Activated T-cell treated with anti-CD3 and anti-CD28 coated beads, Interleukin-2, amount 50 U/mL, for 1 hour (primary cell): ENCODE measurements at places on chromosomes 11 and 22.

DNA sequence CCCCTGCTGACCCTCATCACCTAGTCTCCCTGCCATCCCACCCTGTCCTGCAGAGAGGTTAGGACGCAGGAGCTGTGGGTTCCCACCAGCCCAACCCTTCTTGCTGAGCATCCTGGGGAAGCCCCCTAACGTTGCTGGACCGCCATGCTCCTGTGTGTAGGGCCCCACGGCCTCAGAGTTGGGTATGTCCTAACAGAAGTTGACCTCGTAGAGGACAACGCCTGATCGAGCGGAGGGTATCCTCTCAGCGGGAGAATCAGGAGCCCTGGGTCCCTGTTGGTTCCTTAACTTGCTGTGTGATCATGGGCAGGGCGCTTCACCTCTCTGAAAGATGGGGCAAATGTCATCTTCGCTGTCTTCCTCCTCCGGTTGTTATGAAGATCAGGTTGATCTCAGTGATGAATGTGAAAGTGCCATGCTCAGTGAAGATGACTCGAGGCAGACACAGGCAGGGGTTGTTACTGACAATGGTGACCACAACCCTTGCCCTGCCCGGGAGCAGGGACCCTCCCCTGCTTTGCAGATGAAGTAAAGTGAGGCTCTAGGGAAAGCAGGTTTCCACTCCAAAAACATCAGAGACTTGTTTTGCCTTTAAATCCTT is 19.3 kb upstream of the CD5 start:
- DNase-seq: peak; percentile 49

GRCh38 chr22:47124451-47124881 is 362.0 kb downstream of the TBC1D22A start:
- DNase-seq: no peak

DNA sequence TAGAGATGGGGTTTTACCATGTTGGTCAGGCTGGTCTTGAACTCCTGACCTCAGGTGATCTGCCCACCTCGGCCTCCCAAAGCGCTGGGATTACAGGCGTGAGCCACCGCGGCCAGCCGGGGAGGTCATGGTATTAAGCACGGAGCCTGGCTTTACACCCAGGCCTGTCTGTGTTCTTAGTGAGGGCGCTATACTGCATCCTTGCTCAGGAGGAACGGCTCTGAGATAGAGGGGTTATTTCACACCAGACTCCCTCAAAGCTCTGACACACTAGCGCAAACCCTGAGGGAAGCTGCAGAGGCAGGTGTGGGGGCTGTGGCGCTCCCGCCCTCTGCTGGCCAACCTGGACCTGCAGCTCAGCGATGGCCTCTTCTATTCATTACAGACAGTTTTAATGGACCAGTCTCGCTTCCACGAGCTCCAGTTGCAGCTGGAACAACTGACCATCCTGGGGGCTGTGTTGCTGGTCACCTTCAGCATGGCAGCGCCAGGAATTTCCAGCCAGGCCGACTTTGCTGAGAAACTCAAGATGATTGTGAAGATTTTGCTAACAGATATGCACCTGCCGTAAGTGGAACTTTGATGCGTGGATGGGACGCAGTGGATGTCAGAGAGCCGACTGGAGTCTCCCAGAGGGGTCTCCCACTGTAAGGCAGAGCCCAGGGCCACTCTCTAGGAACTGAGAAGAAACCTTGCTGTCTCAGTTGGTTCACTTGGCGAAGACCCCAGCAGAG is 26.2 kb downstream of the TCP11L1 start:
- peak; percentile 79 for DNase-seq

DNA sequence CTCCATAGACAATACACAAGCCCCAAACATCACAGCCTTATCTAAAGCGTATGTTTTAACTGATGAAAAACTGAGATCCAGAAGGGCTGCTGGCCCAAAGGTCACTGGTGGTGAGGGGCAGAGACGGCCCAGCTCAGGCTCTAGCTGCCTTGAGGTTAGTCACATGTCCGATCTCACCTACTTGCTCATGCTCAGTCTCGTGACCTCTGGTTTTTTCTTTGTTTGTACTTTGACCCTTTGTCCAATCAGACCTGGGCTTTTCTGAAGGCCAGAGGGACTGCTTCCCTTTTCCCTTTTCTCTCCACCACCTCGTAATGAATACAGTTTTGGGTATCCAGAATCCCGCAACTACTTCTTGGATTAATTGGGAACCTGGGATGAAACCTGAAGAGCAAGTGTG is 28.6 kb downstream of the MMP20 start:
- no peak for DNase-seq

GRCh38 chr11:116376547-116376946 is 396.2 kb downstream of the BUD13 start:
- no peak for DNase-seq

- no peak for DNase-seq
Observed at GRCh38 chr11:33719587-33719986, 16.6 kb downstream of the CD59 start.

- peak; percentile 12 for DNase-seq
Observed at GRCh38 chr22:47210112-47210657, 447.7 kb downstream of the TBC1D22A start.

- DNase-seq: no peak
Observed at GRCh38 chr11:66851239-66851596, 5.6 kb upstream of the LRFN4 start.

- DNase-seq: peak; percentile 8
Observed at GRCh38 chr11:77204754-77205466, 76.9 kb downstream of the MYO7A start.

DNA sequence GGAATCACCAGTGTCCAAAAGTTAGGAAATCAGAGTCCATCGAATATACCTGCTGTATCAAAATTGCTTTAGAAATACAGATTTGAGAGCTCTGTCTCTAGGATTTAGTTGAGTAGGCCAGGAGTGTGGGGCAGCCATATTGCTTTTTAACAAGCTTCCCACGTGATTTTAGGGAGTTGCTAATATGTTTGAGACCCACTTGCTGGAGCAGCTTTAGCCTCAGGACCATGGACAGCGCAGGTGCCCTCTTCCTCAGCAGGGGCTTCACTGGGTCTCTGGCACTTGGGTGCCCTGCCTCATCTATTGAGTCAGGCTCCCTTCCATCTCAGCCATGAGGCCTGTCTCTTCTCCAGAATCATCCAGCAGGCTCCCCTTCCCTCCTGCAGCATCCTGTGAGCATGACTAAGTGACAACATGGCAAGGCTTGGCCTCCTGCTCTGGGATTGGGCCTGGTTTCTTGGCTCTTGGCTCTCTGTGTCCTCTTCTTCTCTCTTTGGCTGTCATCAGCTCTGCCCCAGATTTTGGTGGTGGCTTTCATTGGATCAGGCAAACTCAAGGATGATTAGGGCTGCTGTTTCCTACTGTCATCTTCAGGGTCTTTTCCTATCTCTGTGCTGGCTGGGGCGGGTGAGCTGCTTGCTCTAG is 70.0 kb downstream of the SGSM1 start:
- DNase-seq: no peak

DNA sequence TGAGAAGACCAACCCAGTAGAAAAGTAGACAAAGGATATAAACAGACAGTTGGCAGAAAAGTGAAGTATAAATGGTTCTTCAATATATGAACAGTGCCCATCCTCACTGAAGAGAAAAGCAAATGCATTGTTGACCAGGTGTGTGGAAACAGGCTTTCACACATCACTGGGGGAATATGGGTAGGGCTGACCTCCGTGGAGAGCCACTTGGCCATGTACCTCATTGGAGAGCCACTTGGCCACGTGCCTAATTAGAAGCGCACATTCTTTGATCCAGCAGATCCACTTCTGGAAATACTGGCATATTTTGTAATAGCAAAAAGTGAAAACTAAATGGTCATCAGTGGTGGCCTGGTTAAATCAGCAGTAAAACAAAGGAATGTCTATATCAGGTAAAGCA is 43.2 kb downstream of the PPP6R3 start:
- DNase-seq: no peak

DNA sequence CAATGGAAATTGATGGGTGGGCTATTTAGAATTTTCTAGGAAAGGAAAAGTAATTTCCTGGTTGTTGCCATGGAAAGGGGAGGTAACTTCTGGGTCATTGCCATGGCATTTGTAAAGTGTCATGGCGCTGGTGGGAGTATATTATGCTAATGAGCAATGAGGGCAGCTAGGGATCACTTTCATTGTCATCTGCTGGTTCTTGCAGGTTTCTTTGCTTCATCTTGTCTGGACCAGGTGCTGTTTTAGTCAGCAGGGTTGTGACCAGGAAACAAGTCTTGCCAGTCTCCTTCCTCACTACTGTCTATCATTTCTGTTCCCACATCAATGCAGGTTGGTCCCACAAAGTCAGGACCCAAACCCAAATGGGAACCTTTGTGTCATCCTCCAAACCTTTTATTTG is 237.6 kb upstream of the C11orf87 start:
- DNase-seq: no peak

- DNase-seq: no peak
Observed at GRCh38 chr11:37905707-37906417, 1307.8 kb upstream of the RAG2 start.

GRCh38 chr22:33952776-33953175 is 32.5 kb upstream of the LARGE1 start:
- DNase-seq: no peak

- DNase-seq: no peak
Observed at GRCh38 chr11:121309688-121310087, 17.1 kb downstream of the SC5D start.

- no peak for DNase-seq
Observed at GRCh38 chr22:37163575-37164504, 14.1 kb upstream of the IL2RB start.

- DNase-seq: no peak
Observed at GRCh38 chr11:118006153-118006534, 19.9 kb downstream of the IL10RA start.

DNA sequence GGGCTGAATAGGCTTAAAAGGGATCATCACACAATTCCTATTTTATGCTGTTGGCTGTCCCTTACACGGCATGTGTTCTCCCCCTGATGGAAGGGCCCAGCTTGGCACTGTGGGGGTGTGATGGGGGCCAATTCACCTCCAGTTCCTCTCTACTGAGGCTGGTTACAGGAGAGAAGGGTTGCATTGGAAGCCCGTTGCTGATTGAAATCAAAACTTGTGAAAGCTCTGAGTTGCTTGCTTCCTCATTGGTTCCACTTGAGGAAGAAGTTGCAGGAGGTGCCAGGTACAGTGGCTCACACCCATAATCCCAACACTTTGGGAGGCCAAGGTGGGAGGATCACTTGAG is 13.3 kb upstream of the PRG2 start:
- DNase-seq: no peak

GRCh38 chr11:130615561-130615960 is 167.1 kb downstream of the ADAMTS15 start:
- no peak for DNase-seq

DNA sequence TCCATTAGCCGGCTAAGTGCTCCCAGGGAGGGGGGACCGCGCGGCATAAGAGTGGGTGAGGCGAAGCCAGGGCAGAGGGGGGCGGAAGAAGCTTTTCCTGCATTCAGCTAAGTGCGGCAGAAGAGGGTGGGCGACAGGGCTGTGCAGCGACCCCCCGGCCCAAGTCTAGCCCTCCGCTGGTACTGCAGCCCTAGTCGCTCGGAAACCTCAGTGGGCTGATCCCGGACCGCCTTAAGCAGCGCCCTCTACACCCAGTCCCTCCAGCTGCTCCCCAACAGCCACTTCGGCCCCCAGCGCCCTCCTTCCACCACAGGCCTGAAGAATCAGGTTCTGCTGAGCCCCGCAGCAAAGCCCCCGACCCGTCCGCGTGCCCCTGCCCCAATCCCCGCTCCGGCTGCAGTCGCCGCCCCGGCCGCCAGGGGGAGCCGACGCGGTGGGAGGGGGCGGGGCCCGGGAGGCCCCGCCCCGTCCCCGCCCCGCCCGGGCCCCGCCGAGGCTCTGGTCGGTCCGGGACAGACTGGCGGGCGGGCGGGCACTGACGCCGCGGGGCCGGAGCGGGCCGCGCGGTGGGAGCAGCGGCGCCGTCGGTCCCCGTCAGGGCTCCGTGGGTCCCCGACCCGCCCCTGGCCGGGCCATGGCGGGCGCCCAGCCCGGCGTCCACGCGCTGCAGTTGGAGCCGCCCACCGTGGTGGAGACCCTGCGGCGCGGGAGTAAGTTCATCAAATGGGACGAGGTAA is at the start of gene PLCB3:
Gene PLCB3, plus strand, starts transcription at position 515 of the 737 bp plus-strand sequence. Its CDS starts 120 bp downstream, at position 635.
- DNase-seq: peak; percentile 86

GRCh38 chr11:81673001-81673400 is 1060.7 kb downstream of the FAM181B start:
- DNase-seq: no peak
